Renal cortex interstitium (tissue), 15 donors: ENCODE measurements at places on chromosomes 6 and 20.

- DNase-seq = peak; percentile 14
Measured at GRCh38 chr6:128731249-128732165, 151.4 kb upstream of the LAMA2 start.

GRCh38 chr20:58910473-58910872, 58.0 kb downstream of the GNAS start:
- DNase-seq = no peak

DNA sequence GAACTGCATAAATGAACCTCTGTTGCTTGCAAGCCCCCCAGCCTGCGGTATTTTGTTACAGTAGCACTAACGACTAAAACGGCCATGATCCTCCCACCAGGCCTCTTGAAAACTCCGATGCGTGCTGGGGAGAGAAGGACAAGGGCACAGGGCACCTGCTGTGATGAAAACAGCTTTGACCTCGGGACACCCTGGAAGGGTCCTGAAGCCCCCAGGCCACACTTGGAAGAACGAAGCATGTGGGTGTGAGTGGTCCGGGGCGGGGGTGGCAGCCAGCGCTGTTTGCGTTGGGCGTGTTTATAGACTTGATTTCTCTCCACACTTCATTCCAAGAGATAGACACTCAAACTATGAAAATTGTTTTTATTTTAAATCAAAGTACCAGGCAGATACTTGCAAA, 13.2 kb upstream of the HELZ2 start:
- no peak for DNase-seq

DNA sequence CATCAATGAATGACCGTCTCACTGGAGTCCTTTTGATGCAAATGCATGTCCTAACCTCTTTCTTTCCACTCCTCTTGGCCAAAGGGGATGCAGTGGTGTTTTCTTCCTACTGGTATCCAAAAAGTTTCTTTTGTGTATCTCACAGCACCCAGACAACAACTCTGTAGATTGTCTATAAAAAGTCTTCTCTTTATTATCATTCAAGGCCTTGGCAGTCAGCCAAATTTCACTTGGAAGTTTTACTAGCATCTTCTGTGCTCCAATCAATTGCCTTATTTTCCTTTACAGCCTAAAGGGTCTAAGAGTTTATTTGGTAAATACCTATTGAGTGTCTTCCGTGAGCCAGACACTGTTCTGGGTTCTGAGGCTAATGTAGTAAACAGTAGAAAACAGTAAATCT, 150.2 kb upstream of the RNF217 start:
- no peak for DNase-seq

DNA sequence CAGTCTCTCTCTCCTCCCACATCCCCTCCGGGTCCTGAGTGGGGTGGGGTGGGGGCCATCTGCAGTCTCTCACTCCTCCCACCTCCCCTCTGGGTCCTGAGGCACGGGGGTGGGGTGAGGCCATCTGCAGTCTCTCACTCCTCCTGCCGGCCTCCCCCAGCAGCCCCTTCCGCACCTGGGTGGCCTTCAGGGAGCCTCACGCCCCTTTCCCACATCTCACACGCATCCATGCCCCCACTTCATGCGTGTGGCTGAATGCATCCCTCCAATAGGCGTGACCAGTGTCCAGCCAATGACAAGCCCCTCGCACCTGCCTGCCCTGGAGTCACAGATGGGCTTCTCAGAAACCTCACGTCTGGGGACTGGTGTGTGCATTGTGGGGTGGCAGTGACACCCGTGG, 993 bp upstream of the SRMS start:
- no peak for DNase-seq
